ENCODE measurements at places on chromosomes 1 and 21.

DNA sequence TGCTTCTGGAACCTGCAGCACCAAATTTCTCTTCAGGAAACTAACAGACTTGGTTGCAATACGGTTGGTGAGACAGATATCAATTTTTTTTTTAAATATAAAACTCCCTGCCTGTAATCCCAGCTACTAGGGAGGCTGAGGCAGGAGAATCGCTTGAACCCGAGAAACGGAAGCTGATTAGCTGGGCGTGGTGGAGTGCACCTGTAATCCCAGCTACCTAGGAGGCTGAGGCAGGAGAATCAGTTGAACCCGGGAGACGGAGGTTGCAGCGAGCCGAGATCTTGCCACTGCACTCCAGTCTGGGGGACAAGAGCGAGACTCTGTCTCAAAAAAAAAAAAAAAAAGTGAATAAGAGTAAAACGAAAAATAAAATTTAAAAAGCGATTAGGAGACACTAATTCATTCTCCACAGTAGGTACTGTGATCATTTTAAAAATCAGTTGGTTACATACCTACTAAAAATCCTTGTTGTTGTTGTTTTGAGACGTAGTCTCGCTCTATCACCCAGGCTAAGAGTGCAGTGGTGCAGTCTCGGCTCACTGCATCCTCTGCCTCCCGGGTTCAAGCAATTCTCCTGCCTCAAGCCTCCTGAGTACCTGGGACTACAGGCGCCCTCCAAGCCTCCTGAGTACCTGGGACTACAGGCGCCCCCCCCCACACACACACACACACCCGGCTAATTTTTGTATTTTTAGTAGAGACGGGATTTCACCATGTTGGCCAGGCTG is 796 bp upstream of the RBM8A start:
- no peak for DNase-seq

- no peak for DNase-seq
These were observed 242.7 kb upstream of the IRF2BP2 start for GRCh38 chr1:234852659-234853058.

DNA sequence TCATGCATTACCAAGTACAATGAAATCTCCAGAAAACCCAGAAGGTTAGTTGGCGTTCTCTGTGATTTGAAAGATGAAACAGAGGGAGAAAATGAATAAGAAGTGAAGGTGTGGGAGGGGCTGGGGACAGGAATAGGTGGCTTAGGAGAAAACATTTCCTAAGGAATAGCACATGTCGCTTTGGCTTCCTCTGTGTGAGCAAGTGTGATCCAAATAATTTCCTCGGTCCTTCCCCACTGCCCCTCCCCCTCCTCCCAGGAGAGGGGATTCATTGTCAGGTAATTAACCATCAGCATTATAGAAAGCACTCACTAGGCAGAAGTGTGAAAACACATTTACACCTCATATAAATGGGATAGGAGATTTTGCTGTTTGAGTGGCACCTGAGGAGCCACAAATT is 105.5 kb downstream of the NUF2 start:
- no peak for DNase-seq

DNA sequence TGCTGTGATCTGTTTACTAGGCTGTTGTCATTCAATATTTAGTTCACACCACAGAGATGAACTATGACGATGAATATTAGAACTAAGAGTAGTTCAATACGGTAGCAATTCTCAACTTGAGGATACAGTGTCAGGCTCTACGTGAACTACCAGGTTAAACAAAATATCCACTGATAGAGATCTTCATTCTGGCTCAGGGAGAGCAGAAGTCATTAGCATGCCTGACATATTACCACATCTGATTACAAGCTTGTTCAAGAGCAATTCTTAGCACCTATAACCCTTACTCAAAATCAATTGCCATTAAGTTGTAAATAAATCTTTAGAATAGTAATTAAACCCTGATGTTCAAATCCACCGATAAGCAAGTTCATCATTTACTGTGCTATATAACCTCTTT is 207.2 kb downstream of the CHRM3 start:
- DNase-seq, result no peak

GRCh38 chr1:61469365-61469764 is 255.6 kb downstream of the TM2D1 start:
- no peak for DNase-seq

DNA sequence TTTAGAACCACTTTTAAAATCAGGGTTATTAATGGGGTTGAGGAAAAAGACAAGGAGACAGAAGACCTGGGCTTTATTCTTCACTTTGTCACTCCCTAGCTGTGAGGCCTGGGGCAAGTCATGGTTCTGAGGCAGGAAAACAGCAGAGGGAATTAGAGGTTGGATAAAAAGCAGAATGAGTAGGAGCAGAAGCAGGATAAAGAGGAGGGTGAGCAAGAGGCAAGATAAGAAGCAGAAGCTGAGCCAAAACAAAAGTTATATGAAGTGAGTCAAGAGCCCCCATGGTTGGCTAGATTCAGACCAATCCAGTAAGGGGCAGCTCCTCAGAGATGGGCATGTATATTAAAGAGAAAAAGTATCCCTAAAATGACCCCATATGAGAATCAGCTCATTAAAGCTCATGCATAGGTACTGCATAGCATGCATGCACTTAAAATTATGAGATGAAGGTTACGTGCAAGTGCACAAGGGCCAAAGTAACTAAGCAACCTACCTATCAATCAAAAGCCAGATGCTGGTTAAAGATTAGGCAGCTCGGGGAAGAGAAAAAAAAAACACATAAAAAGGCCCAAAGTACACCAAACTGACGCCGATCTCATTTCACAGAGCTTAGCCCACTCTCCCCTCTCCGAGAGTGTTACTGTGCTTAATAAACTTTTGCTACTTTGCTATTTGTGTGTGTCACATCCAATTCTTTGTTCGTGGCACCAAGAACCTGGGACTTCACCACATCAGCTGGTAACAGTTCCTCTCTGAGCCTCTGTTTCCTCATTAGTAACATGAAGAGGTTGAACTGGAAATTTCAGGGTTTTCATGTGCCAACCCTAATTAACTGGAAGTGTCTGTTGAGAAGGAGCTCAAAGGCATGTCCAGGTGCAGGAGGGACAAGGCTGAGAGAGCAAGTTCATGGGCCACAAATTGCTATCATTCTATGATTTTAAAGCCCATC is 2.2 kb downstream of the AVPR1B start:
- DNase-seq, result no peak

GRCh38 chr1:77540501-77541161 is 141.8 kb downstream of the ZZZ3 start:
- DNase-seq, result no peak

GRCh38 chr1:202011994-202012393 is 1.6 kb downstream of the ELF3 start:
- DNase-seq, result no peak

DNA sequence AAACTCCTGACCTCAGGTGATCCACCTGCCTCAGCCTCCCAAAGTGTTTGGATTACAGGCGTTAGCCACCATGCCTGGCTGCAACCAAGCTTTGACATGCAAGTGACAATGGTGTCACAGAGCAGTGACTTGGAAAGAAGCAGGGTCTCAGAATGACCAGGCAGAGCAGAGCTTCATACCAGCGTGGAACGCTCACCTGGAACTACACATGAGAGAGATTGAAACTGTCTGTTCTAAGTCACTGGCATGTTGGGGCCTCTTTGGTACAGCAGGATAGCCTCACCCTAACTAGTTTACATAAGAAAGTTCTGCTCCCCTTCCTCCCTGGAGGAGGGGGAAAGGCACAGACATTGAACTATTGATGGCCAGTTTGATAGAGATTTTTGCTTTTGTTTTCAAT is 47.5 kb upstream of the ITPKB start:
- no peak for DNase-seq

DNA sequence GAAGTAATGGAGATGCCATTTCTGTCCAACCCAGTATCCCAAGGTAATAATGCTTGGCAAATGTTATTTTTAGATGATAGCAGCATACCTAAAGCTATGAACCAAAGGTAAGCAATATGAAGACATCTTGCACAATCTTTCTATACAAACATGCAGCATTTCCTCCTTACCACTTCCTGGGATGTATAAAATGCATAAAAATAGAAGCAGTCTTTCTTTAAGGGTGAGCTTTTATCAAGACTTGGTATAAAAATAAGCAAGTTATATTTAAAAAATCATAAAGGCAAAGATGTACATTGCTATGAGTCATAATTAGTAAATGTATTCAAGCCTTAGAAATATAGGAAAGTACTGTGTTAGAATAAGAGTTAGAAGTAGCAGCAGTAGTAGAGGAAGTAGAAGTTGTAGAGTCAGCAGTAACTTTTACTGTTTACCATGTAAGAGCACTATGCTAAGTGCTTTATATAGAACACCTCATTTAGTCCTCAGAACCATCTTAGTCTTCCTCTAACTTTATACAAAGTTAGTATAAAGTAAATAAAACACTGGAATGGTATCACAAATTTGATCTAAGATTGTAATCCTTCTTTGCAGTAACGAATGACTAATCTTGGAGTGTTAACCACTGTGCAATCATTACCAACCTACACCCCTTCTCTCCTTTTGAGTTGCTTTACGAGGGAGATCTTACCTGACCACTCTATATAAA is 371.3 kb downstream of the VAV3 start:
- DNase-seq, result no peak

DNA sequence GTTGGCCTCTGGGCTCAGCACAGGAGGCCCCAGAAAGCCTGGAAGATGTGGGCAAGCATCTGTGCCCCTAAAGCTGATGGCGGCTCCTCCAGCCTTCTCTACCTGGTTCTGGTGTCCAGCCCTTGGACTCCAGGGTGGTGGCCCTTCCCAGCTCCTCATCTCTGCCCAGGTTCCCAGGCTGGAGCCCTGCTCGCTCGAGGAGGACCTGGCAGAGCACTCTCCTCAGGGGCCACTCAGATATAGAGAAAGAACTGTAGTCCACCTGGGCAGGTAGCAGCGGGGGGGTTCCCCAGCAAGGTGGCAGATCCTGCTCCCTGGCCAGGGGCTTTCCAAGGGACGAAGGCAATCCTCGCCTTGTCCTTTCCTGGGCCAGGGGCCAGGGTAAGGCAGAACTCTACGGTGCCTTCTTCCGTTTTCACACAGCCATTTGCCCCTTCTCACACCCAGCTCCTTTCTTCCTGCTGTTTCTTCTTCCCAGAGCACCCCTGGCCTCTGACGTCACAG is 18.9 kb downstream of the WNT4 start:
- DNase-seq, result no peak

DNA sequence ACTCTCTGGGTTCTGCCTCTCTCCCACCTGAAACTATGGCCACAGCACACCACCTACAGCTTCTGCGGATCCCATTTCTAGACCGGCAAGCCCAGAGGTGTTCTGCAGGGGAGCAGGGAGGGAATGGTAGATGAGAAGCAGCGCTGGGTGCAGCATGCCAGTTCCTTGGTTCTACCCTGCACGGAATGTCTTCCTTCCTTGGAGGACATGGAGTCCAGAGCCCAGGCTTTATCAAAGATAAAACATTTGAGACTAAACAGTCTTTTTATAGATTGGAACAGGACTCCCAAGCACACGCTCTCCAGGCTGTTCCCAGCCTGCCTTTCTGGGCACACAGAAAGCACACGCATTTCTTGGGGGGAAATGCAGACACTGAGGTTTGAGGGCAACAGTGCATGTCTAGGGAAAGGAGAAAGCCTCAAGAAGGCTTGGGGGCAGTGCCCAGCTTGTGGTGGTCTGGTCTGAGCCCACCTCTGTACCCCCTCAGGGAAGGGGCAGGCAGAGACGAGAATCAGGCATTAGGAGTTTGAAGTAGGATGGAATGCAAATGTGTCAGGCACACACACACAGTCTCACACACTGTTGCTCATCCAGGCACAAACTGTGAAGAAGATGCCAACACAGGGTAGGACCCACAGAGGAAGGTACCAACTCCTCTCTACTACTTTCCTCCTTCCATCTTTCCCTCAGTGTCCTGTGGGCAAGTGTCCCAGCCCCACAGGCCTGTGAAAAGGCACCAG is 29.7 kb downstream of the LGR6 start:
- DNase-seq, result no peak

DNA sequence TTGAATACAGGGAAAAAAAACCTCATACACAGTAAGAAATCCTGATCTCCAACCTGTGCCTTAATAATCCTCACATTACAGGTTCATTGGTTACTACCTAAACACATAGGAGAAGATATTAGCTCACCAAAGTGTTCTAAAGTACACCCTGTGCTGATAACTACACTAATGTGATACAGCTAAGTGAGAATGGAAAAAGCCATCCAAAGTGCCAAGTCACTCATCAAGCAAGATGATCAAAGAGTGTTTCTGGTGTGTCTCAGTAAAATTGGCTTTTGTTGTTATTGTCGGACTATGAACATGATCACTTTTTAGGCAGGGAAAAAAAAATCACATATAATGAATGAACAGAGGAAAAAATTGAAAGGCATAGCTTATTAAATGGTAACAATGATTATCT is 31.4 kb downstream of the EPS15 start:
- DNase-seq, result no peak

DNA sequence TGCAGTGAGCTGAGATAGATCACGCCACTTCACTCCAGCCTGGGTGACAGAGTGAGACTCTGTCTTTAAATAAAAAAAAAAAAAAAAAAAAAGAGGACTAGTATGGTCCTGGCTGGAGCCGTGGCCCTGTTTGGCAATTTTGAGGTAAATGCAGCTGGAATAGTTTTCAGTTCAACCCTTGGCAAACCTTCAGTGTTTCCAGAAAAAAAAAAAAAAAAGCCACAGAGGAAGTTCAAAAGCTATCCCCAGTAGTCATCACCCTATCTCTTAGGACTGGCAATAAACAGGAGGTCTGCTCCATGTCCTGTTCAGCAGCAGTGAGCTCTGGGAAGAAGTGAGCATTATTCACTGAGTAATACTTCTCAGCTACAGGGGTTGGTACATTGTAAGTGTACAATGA is 56.8 kb upstream of the ERRFI1 start:
- DNase-seq, result no peak

- DNase-seq, result no peak
These were observed 21.2 kb upstream of the NUF2 start for GRCh38 chr1:163300568-163300967.

- DNase-seq, result no peak
These were observed 614.3 kb downstream of the NCAM2 start for GRCh38 chr21:21612466-21612865.

GRCh38 chr1:24165500-24165899 is 21.6 kb downstream of the IFNLR1 start:
- no peak for DNase-seq

DNA sequence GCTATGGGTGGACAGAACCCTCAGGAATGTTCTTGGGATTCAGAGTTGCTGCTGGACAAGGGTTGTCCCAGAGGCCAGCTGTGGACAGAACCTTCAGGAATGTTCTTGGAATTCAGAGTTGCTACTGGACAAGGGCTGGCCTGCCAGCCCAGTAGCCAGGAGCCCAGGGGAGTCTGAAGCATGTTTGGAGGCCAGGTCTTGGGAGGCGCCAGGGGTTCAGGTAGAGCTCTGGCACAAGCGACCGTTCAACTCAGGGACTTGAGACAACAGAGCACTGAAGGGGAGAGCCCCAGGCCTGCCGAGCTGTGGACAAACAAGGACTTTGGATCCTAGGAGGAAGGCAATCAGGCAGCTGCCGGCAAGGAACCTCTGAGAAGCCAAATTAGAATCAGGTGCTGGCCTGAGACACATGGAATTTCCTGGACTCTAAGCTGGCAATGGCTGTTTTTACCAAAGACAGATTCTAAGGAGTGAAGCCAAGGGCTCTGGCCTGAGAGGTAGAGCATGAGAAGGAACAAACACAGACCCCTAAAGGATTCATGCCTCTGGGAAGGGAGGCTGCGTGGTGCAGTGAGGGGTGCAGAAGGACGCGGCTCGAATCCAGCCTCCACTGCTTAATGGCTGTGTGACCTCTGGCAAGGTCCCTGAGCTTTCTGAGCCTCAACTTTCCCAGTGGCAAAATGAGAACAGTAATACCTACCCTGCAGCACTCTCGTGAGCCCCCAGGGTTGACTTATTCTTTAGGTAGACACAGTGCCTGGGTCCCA is 13.4 kb downstream of the PLA2G5 start:
- no peak for DNase-seq

Data from central memory CD8-positive, alpha-beta T cell (primary cell).